ENCODE measurements at places on chromosomes 7 and 10.

DNA sequence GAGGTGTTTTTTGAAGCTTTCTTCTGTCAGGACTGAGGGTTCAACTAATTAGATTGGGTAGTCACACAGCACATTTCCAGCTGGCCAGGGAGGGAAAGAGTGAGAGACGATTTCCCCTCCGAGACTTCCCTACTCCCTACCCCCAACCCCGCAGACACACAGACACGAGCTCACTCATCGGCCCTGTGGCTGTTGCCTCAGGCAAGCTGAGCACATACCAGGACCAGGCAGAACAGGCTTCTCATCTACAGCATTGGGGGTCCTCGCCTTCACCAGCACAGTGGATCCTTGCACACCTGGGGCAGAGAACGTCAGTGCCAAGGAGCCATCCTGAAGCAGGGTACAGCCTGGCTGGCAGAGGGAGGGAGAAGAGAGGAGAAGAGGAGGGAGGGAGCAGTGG lies 144.1 kb downstream of the TMEM178B start:
- DNase-seq = no peak

- DNase-seq = no peak
Observed at GRCh38 chr7:101984133-101984879, 166.9 kb downstream of the CUX1 start.

GRCh38 chr10:12588091-12588860 lies 238.9 kb downstream of the CAMK1D start:
- DNase-seq = no peak

GRCh38 chr10:9900751-9901150 lies 1116.9 kb upstream of the CELF2 start:
- no peak for DNase-seq

GRCh38 chr7:137434946-137435345 lies 91.4 kb upstream of the PTN start:
- no peak for DNase-seq

DNA sequence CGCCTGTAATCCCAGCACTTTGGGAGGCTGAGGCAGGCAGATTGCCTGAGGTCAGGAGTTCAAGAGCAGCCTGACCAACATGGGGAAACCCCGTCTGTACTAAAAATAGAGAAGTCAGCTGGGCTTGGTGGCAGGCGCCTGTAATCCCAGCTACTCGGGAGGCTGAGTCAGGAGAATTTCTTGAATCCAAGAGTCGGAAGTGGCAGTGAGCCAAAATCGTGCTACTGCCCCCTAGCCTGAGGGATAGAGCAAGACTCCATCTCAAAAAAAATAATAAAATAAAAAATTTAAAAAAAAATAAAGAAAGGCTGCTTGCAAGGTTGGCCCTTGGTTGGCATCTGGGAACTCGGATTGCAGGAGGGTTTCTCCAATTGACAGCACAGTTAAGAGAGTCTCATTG lies 221.6 kb downstream of the DGKI start:
- no peak for DNase-seq

GRCh38 chr10:132427939-132428367 lies 31.0 kb downstream of the PWWP2B start:
- DNase-seq = no peak

GRCh38 chr10:21212348-21212747 lies 313.1 kb downstream of the SKIDA1 start:
- no peak for DNase-seq

GRCh38 chr7:32283546-32283945 lies 206.6 kb downstream of the LSM5 start:
- DNase-seq = no peak

GRCh38 chr10:74957285-74957961 lies 131.0 kb downstream of the KAT6B start:
- no peak for DNase-seq

DNA sequence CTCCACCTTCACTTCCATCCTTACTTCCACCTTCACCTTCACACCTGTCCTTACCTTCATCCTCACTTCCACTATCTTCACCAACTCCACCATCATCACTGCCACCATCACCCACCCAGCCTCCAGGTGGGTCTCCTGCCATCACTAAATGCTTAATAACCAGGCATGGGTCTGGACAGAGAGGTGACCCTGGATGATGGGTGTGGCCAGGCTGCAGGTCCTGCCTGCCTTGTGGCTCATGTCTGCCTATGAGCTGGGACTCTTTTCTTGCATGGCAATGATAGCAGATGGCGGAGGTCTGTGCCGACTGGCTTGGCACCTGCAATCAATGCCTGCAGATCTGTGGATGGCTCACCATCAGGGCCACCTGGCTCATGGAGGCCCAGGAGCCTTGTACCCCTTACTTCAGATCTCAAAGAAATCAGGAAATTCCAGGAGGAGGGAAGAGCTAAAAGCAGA lies 60.1 kb upstream of the ELN start:
- no peak for DNase-seq

DNA sequence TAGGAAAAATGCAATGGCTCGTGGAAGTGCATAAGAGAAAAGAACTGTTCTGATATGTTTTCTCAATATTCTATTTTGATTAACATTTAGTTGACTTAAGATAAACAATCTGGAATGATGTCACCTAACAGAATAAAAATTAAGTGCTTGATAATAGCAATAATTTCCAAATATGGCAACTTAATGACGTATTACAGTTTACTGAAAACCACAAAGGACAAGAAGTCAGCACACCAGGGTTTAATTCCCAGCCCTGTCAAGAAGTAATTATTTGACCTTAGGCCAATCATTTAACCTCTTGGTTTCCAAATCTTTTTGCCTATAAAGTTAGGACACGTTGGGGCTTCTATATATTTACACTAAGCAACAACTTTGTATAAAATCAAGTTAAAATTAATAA lies 95.7 kb downstream of the CABCOCO1 start:
- DNase-seq = no peak

GRCh38 chr10:123807444-123808035 lies 84.1 kb downstream of the CPXM2 start:
- no peak for DNase-seq

- DNase-seq = no peak
Observed at GRCh38 chr7:2880874-2881533, 36.9 kb upstream of the GNA12 start.

GRCh38 chr10:127523476-127523875 lies 25.6 kb upstream of the NPS start:
- no peak for DNase-seq

DNA sequence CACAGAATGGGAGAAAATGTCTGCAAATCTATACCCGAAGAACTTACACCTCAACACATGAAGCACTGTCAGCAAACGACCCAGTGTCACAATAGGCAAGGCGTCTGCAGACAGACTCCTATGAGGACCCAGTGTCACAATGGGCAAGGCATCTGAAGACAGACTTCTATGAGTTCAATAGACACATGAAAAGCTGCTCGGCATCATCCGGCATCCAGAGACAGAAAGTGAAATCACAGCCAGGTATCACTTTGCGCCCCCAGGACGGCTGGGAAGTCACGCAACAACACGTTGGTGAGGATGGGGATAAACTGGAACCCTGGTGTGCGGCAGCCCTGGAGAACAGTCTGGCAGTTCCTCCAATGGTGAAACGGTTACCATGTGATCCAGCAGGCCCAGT lies 273.2 kb downstream of the ELFN1 start:
- no peak for DNase-seq

- DNase-seq = no peak
Observed at GRCh38 chr7:151708610-151709009, 168.3 kb downstream of the PRKAG2 start.

Data from AG04450 (cell line).